GM23338 (cell line): ENCODE measurements at places on chromosomes 11 and 22. TPM values are rescaled to one million over a fixed set of nuclear protein-coding genes. Genes with fewer than 3 reads are reported as not detected.

DNA sequence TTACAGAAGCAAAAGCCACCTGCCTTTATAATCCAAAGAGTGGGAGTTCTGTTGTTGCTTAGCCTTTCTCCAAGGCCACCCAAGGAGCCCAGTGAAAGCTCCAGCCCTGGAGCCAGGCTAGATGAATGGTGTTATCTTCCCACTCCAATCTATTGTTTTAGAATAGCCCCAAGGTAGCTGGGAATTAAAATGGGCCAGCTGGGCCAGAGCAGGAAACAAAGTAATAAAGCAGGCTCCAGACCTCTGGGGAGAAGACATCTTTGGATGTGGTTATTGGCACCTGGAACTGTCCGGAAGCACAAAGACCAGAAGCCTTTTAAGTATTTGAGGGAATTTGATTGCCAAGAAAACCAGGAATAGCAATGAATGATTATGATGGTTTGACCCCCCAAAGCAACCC is 8.8 kb downstream of the C11orf96 start:
- no peak for DNase-seq

GRCh38 chr11:74332291-74332690 is 20.9 kb upstream of the P4HA3 start:
- no peak for DNase-seq

- DNase-seq: no peak
Measured at GRCh38 chr22:45946805-45947600, 30.0 kb downstream of the WNT7B start.

SLCO2B1 gene
- total RNA-seq: not detected in 2 replicates

DNA sequence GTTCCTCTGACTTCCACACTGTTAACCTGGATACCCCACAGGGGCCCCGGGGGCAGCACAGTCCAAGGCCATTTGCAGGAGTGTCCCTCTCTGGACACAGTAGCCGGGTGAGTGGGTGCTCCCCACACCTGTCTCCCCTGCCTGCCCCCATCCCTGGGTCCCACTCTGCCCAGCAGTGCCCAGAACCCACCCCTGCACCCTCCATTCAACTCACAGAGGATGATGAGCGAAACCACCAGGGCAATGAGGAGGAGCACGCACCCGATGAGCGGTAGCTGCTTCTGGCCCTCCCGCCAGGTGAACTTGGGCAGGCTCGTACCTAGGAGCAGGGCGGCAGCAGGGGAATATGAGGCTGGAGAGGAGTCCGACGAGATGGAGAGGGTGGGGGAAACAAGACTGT is 12.2 kb downstream of the TMPRSS13 start:
- DNase-seq: no peak

KCNK4 gene
- total RNA-seq: 1.0 TPM in 1 of 2 replicates, not detected in the other

- no peak for DNase-seq
Measured at GRCh38 chr11:22602504-22602903, 23.1 kb downstream of the FANCF start.

DNA sequence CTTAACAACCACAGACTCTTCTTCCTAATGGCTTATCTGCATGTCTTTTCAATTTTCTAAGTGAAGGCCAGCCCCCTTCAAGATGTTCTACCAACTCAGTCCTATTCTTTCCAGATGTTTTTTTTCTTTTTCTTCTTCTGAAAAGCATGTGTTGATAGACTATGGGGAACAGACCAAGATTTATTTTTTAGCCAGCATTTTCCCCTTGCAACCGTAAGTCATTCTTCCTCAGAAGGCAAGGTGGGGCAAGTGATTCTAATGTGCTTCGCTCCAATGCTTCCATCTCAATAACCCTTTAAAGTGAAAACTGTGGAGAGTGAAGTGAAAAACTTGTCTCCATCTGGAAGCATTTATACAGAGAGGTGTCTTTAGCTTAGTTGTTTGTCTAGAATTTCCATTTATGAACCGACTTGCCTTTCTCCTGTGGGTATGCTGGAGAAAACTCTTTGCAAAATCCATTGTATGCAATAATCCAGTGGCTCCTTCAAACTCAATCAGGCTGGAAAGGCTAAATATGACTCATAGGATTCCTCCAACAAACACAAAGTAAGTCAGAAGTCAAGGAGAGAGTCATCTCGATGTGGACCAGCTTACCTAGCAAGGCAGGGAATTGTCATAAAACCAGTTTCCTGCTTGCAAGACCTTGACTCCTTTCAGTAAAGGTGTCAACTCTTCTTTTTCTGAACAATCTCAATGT is 83.7 kb downstream of the MAML2 start:
- DNase-seq: no peak

SERHL2 gene
- total RNA-seq: 1.5 and 1.7 TPM in 2 replicates

- DNase-seq: no peak
Measured at GRCh38 chr22:19930551-19931486, 10.8 kb upstream of the COMT start.

DNA sequence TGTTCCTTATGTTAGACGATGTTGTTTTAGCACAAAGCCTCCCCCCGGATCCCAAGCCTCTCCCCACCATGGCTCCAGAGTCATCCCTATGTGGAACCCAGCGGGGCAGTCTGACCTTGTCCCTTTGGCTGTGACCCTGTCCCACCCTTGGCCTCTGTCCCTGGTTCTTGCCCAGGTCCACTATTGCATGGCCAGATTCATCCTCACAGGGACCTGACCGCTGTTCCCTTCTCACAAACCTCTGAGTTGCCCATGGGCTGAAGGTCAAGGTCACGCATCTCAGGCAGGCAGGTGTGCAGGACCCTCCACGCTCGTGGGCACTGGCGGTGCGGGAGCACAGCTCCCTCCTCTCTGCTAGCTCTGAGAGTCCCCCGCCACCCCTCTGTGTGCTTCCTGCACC is 39.0 kb downstream of the BCR start:
- no peak for DNase-seq

- no peak for DNase-seq
Measured at GRCh38 chr11:116683982-116684381, 88.8 kb downstream of the BUD13 start.
